ENCODE measurements at places on chromosomes 3 and 15. TPM values are rescaled to one million over a fixed set of nuclear protein-coding genes. Genes with fewer than 3 reads are reported as not detected.

SRP14 gene
- 208 TPM for total RNA-seq

PATL2 gene
- total RNA-seq = 1.3 TPM

FGF7 gene
- 278 TPM for total RNA-seq

CCR4 gene
- not detected for total RNA-seq

TMEM62 gene
- 20.9 TPM for total RNA-seq

ZNF774 gene
- total RNA-seq = 1.5 TPM

SSUH2 gene
- total RNA-seq = not detected

IGDCC3 gene
- total RNA-seq = not detected

CSPG4 gene
- 130 TPM for total RNA-seq

WDR53 gene
- 6.4 TPM for total RNA-seq

SLC22A13 gene
- total RNA-seq = 1.2 TPM

RMDN3 gene
- 16.0 TPM for total RNA-seq

CIDEC gene
- 0.17 TPM for total RNA-seq

EPHA3 gene
- 1.5 TPM for total RNA-seq

GRAMD2A gene
- total RNA-seq = 0.33 TPM

VWA5B2 gene
- not detected for total RNA-seq

NUTM1 gene
- under 0.01 TPM for total RNA-seq

CHRM5 gene
- total RNA-seq = under 0.01 TPM

SLC7A14 gene
- 7.4 TPM for total RNA-seq

EIF1B gene
- 12.9 TPM for total RNA-seq

BNC1 gene
- 7.9 TPM for total RNA-seq

PROS1 gene
- 25.2 TPM for total RNA-seq

LRRIQ4 gene
- not detected for total RNA-seq

NDN gene
- 132 TPM for total RNA-seq

UCN2 gene
- 1.2 TPM for total RNA-seq

TF gene
- total RNA-seq = 0.17 TPM

NLGN1 gene
- 3.3 TPM for total RNA-seq

KLHDC8B gene
- 58.7 TPM for total RNA-seq

NCK1 gene
- 60.5 TPM for total RNA-seq

GP9 gene
- total RNA-seq = not detected
